ENCODE measurements at places on chromosomes 6 and 20. TPM values are rescaled to one million over a fixed set of nuclear protein-coding genes. Genes with fewer than 3 reads are reported as not detected.
A peak's percentile ranks its signal among the peaks of the same experiment; 100 is the strongest.

Gene OPRM1
- total RNA-seq = not detected

DNA sequence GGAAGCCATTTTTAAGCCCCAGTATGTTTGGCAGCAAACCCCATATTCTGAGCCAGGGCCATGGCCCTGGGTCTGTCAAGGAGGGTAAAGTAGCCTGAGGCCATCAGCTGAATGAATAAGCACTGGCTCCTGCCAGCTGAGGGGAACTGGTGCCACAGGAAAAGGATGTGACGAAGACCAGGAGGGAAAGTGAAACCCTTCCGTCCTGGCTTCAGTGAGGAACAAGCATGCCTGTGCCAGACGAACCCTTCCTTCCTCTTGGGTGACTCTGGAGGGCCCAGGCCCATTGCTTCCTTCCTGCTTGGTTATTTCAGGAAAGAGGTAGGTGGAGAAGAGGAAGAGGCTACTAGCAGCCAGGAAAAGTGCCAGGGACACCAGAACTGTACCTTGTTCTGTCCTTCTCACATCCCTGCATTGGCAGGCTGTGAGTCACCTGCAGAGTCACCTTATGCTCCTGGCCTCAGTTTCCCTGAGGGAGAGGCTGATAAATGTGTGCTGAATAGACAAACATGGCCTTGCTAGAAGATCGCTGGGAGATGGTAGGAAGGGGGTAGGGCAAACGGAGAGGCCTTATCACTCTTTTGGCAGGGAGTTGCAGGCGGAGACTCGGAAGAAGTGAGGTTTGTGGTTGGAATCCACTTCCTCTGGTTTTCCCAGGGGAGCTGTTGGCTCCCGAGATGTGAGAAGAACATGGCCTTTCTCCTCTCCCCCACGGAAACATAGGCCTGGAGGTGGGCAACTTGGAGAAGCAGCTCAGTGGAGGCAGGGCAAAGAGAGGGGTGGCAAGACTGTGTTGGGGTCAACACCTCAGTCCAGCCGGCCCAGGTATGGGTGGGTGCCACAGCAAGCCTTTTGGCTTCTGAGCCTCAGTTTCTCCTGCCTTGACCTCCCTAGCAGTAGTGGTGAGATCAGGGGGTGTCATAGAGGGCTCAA, 37.4 kb downstream of the COX4I2 start:
- H3K4me1 ChIP-seq = peaks cover 82% of the 10 kb centered on the region

DNA sequence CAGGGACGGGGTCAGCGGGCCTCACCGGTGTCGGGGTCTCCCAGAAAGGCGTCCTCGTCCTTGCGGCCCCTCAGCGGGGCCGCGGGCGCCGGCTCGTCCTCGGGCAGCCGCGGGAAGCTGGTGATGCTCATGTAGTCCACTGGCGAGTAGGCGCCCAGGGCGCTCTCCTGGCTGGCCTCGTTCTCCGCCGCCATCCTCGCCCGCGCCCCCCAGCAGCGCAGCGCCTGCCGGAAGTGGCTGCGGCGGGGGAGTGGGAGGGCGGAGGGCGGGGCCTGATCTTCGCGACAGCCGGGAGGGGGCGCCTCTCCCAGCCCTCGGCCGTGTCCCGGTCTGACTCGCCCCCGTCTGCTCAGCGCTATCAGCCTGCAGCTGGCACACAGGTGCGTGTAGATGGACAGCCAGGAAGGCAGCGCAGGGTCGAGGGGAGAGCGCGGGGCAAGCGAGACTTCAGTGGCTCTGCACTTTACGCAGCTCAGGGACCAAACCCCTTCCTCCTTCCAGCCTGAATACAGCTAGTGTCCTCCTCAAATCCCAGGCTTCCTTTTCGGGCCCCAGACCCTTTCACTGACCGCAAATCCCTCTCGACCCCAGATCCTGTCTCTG, at the start of gene GGT7:
TSS of gene GGT7 (minus strand) at position 235 of the 603 bp plus-strand sequence. CDS start at position 194, 41 bp downstream.
- H3K4me1 ChIP-seq = peaks cover 32% of the 10 kb centered on the region
- DNase-seq = no peak
- H3K27ac ChIP-seq = peak within 1 kb of the TSS; percentile 79
- peak within 1 kb of the TSS; percentile 54 for H3K4me3 ChIP-seq
- H3K36me3 ChIP-seq = no peaks in the 10 kb centered on the region

GRCh38 chr20:36550790-36551299, 9.5 kb downstream of the MYL9 start:
- peak overlapping the region; percentile 26 for H3K27ac ChIP-seq
- H3K4me1 ChIP-seq = no peaks in the 10 kb centered on the region
- H3K4me3 ChIP-seq = no peak overlapping the region
- H3K27me3 ChIP-seq = no peaks in the 10 kb centered on the region
- DNase-seq = no peak

Gene OR2H2
- total RNA-seq = not detected

DNA sequence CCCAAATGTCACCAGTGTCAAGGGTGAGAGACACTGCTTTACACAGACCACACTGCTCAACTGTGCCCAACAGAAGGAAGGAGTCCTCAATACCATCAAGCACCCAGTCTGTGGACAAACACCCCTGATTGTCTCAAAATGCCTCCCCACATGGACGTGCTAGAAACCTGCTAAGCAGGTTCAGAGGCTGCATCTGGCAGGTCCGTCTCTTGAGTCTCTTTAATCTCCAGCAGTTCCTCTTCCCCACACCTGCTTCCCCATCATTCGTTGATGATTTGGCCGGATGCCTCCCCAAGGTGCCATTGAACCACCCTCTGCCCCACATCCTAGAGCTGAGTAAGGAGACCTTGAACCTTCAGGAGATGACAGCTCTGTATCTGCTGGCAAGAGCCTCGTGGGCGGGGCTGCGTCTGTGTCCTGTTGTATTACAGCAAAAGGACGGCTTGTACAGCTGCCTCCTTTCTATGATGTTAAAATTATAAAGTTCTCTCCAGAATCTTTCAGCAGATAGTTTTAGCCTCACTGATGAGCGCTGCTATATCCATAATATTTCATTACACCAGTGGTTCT, 179.2 kb downstream of the PREX1 start:
- no peak overlapping the region for H3K27ac ChIP-seq
- no peaks in the 10 kb centered on the region for H3K27me3 ChIP-seq

GRCh38 chr6:105005451-105005850, 48.5 kb downstream of the LIN28B start:
- H3K27ac ChIP-seq = no peak overlapping the region
- no peak overlapping the region for H3K4me3 ChIP-seq
- no peaks in the 10 kb centered on the region for H3K27me3 ChIP-seq
- no peak for DNase-seq
- H3K4me1 ChIP-seq = no peaks in the 10 kb centered on the region
- H3K36me3 ChIP-seq = no peaks in the 10 kb centered on the region

- H3K36me3 ChIP-seq = no peaks in the 10 kb centered on the region
- H3K4me3 ChIP-seq = peak overlapping the region; percentile 10
- DNase-seq = no peak
- peaks cover 25% of the 10 kb centered on the region for H3K27me3 ChIP-seq
Measured at GRCh38 chr20:57748601-57749130, 38.9 kb upstream of the PMEPA1 start.

- H3K4me3 ChIP-seq = no peak overlapping the region
- H3K27ac ChIP-seq = peak overlapping the region; percentile 37
Measured at GRCh38 chr6:47242483-47243386, 67.0 kb downstream of the TNFRSF21 start.

DNA sequence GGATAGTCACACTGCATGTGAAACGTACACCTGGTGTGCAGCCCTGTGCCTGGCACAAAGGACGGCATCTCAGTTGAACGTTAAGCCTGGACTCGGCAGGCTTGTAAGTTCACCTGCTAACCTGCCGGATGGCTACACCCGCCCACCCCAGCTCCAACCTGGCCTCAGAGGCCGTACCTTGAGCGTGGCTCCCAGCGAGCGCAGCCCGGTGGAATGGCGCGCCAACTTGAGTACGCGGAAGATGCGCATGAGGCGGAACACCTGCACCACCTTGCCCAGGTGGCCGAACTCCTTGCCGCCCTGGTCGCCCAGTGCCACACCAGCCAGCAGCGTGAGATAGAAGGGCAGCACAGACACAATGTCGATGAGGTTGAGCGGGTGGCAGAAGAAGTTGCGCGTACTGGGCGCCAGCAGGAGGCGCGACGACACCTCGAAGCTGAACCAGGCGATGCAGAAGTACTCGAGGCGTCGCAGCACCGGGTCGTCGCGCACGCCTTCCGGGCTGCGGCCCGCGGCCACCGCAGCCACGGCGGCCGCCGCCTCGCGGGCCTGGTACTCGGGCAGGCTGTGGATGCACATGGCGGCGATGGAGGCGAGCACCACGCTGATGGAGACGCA, 3.3 kb downstream of the KCNS1 start:
- no peak overlapping the region for H3K27ac ChIP-seq
- H3K4me1 ChIP-seq = peaks cover 15% of the 10 kb centered on the region
- H3K36me3 ChIP-seq = no peaks in the 10 kb centered on the region
- DNase-seq = no peak
- peaks cover 64% of the 10 kb centered on the region for H3K27me3 ChIP-seq

Gene PLN
- 5.4 TPM for total RNA-seq
